ENCODE measurements at places on chromosomes 1 and 21.

DNA sequence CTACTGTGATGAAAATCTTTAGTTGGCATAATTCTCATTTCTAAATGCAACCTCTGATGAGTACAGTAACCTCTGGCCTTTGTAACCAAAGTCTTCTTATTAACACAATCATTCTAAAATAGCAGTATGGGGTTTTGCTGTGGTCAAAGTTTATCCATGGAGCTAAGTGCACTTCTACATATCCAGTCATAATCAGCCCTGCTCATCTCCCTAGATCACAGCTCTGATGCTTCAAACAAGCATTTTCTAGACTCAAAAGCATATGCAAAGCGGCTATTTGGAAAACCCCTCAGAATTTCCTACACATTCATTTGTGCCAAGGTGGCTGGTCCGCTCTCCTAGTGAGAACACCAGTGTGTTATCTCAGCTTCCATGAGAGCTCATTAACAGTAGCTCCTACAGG, 418.6 kb downstream of the MRPL39 start:
- no peak for DNase-seq

DNA sequence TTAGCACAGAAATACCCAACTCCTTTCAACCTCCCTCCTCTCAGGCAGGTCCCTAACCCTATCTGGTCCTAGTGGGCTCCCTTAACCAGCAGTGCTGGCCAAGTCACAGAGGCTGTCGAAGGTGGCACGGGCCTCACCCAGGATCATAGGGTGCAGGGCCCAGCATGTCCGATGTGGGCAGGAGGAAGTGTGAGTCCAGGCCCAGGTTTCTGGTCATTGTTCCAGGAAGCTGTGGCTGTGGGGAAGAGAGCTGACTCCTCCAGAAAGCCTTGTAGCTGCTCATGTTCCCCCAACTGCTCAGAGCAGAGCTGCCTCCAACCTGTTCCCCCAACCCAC, 2.4 kb downstream of the CCDC17 start:
- DNase-seq = no peak

DNA sequence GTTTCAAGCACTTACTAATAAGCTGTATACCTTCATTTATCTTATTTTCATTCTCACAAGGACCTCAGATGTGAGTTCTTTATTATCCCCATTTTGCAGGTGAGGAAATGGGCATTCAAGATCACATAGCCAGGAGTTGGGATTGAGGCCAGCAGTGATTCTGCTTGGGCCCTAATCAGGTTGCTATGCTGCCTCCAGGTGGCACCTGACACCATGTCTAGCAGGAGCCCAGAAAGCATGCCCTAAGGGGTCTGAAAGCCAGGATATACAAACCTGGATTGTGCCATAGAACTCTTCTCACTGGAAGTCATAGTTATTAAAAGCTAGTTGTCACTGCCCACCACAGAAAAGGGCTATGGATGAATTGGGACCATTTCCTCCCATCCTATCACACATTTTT, 61.1 kb downstream of the FYB2 start:
- no peak for DNase-seq

DNA sequence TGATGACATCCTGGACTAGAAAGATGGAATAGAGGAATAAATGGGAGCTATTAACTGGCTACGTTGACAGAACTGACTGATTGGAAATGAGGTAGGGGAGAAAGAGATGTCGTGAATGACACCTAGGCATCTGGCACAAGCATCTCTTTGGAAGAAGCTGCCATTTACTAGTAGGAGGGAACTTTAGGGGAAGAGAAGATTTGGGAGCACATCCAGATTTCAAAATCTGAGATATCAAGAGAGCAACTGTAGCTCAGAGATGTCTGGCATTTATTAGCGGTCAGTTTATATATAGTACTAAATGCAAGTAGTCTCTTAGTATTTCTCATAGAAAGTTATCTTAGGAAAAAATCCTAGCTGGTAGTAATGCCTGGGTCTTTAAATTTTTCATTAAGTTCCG, 131.9 kb upstream of the C1orf105 start:
- DNase-seq = no peak

DNA sequence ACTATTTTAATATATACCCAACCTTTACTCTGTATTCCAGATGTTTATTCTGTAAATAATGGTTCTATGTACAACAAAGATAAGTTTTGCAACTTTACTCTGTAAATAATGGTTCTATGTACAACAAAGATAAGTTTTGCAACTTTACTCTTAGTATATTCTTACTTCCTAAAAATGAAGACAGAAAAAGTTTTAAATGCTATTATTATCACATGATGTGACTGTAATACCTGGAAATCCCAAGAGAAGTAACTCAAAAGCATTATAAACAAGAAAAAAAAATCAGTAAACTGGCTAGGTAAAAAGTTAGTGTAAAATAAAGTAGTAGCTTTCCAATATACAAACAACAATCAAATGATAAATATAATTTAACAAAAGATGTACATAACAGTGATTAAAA, 18.5 kb upstream of the EXO1 start:
- no peak for DNase-seq

- DNase-seq = no peak
Measured at GRCh38 chr1:204989266-204990058, 53.5 kb upstream of the CNTN2 start.
